ENCODE measurements at places on chromosomes 12 and 14.
A peak's percentile ranks its signal among the peaks of the same experiment; 100 is the strongest.

DNA sequence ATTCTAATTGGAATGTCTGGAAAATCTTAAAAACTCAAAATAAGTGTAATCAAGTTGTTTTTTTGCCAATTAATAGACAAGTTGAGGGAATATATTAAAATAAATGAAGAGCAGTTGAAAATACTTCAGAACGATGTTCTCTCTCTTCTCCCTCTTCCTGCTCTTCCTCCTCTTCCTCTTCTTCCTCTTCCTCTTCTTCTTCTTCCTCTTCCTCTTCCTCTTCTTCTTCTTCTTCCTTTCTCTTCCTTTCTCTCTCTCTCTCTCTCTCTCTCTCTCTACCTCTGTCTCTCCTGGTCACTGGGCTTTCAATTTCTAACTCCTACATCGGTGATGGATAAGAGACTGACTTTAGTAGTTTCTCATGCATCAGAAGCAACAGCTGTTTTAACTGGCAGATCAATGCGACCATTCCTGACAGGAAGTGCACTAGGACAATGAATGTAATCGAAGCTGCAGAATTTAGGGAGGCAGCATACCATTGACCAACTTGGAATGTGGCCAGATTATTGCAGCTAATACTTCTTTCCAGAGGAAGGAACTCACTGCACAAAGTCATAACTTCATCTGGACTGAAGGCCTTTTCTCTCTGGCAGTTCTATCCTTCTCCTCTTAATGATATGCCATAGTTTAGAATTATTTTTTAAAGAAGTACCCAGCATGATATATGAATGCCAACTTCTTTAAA, 13.8 kb upstream of the TMTC2 start:
- no peak for DNase-seq

- no peak for DNase-seq
These were observed 101.0 kb downstream of the RTN1 start for GRCh38 chr14:59769586-59769985.

DNA sequence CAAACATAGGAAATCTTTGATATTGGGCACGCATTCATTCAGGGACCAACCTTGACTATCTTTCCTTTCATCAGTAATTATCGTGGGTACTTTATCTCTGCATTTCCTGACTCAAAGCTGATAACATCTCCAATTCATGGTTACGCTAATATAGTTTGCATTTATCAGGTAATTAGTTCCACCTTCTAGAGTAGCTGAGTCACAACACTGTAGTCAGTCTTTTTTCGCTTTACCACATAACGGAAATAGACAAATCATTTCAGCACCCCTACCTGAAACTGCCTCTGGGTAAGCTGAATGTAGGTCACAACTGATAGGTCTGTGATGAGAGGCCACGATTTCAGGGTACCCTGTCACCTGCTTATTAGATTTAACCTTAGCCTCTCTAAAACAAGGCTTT, 36.7 kb upstream of the IL22 start:
- no peak for DNase-seq

- DNase-seq: no peak
These were observed 23.4 kb downstream of the EML1 start for GRCh38 chr14:99816642-99817041.

- no peak for DNase-seq
These were observed 47.7 kb downstream of the CIT start for GRCh38 chr12:119829439-119829838.

GRCh38 chr14:63543000-63543825, at the start of gene PPP2R5E:
Gene PPP2R5E, minus strand, starts transcription at chr14:63543377. Its CDS starts 3,692 bp downstream, at chr14:63539685.
- peak; percentile 99 for DNase-seq

GRCh38 chr12:104423809-104424208, 32.9 kb upstream of the CHST11 start:
- no peak for DNase-seq

GRCh38 chr12:52602552-52602951, 1.3 kb upstream of the KRT72 start:
- no peak for DNase-seq

DNA sequence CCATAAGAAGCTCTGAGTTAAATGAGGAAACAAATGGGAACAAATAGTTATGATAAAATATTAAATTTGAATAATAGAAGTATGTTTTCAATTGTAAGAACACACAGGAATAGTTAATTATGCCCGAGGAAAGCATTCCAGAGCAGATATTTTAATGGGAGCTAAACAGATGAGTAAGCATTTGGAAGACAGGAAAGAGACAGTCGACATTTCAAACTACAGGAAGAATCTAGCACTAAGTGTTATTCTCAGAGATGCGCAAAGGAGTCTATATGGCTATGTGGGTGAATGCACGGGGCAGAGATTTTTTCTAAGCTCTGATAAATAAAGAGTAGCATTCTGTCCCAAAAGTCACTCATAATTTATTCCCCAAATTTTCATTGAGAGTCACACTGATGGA, 64.5 kb upstream of the SSTR1 start:
- no peak for DNase-seq

GRCh38 chr12:80491166-80491565, 47.1 kb downstream of the PTPRQ start:
- DNase-seq: no peak

DNA sequence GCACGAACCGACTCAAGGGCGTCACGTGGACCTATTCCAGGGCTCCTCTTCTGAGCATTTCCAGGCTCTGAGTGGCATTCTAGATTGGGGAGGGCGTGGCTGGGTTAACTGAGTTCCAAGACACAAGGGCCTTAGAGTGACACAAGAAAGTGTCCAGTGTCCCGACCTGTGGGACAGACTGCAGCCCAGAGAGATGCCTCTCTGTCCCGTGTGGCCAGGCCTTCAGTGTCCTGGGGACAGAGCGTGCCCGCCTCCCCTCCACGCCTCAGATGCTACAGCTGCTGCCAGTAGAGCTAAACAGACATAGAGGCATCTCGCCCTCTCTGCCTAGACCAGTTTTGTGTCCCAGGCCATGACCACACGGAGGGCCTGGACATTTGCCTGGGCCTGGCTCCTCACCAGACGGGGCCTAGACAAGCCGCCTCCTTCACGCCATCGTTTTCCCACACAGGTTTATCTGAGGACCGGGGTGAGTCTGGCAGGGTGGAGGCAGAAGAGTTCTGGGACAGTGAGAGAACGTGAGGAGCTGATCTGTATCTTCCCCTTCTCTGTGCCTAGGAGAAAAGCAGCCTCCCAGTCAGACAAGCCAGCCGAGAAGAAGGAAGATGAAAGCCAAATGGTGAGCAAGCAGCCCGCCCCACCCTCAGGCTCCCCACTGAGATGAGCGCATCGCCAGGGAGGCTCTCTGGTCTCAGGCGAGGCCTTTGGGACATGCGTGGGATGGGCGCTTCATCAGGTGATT, 27.1 kb downstream of the DEGS2 start:
- DNase-seq: no peak

DNA sequence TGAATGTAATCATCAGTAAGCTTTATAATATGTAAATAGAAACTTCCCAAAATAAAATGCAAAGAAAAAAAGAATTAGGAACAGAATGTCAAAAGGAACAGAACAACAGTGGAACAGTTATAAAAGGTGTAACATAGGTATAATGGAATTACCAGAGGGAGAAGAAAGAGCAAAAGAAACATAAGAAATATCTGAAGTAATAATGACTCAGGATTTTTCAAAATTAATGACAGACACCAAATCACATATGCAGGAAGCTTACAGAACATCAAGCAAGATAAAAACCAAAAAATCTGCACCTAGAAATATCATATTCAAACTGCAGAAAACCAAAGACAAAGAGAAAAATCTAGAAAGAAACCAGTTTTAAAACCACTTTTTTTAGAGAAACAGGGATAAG, 36.1 kb downstream of the TMEM116 start:
- no peak for DNase-seq

DNA sequence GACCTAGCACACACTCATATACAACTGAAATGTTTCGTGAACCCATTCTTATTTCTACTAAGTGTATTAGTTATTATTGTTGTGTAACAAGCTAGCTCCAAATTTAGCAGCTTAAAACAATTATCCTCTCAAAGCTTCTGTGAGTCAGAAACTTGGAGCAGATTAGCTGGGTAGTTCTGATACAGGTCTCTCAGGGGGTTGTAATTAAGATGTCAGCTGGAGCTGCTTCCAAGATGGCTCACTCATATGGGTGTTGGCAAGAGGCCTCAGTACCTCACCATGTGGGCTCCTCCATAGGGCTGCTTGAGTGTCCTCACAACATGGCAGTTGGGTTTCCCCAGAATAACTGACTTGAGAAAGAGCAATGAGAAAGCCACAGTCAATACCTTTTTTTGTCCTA, 9.8 kb downstream of the GPR135 start:
- DNase-seq: no peak

GRCh38 chr14:75363130-75363529, 64.7 kb upstream of the JDP2 start:
- no peak for DNase-seq

DNA sequence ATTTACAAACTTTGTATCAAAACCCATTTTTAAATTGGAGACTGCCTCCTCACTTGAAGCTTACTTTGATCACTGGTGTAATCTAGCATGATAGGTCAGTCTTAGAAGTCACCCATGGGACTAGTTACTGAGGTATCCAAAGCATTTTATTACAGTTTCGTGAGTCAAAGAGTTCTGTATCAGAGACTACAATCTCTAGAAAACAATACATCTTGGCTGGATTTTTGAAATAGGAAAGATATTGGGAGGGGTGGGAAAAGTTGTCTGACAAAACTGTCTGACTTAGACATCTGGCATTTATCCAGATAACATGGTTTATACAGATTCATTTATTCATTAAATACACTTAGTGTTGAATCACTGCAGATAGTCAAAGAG, 173.5 kb upstream of the PDZRN4 start:
- DNase-seq: no peak

- no peak for DNase-seq
These were observed 45.5 kb upstream of the PTPRR start for GRCh38 chr12:70966046-70966445.

GRCh38 chr12:56722832-56723231, 2.3 kb downstream of the NACA start:
- no peak for DNase-seq
